H54 (cell line): ENCODE measurements at places on chromosomes 7 and 10.

DNA sequence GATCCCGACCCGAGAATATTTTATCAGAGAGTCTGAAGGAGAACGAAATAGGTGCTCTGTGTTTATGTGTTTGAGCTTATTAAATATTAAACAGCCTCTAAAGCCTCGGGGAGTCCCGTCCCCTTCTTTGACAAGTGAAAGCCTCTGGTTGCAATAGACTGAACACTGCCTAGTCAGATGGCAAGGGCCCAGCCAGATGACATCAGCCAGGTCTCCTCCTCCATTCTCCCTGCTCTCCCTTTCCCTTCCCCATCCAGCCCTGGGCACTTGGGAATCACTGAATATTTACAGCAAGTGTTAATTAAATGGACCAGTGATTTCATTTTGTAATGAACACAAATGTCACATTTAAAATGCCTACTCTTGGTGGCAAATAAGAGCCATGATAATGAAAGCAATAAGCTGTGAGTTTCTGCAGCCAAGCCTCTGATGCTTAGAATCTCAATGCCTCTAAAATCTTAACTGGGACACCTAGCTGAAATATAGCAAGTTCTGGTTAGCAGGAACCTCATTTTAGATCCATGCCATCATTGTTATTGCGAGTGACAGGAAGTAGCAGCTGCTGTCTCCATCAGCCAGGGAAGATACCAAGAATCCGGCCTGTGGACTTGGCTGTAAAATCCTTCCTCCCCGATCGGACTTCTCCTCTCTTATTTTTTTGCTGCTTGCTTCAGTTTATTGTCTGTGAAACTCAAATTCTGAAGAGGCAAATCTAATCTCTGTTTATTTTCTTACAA lies 202.1 kb downstream of the PRPF18 start:
- DNase-seq = no peak

DNA sequence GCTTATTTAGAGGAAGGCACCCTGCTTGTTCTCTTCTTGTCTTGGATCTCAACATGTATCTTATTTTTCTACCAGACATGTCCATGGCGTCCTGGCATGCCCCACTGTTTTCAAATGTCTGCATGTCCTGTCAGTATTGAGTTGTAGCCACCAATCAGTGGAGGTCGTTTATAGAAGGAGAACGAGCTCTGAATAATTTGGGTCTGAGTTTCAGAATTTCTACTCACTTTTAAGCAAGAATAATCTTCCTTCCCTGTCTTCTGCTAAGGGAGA lies 2.9 kb upstream of the HOXA13 start:
- DNase-seq = no peak

GRCh38 chr7:137923380-137923779 lies 76.6 kb upstream of the DGKI start:
- no peak for DNase-seq

DNA sequence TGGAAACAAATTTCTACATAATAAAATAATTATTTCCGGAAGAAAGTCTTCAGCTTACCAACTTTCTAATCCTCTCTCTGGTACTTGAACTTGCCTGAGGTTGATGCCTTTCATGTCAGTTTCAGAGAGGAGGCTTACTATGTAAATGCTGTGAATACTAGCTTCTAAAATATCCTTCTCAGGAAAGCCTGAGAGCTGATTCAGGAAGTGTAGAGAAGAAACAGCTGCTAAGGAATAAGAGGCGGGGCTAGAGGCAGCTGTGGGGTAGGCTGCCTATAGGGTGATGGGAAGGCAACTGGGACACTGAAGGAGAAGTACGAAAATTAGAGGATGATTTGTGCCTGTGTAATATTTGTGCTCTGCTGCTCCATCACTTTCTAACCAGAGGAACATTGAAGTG lies 69.3 kb downstream of the AVL9 start:
- no peak for DNase-seq

GRCh38 chr10:124598773-124599587 lies 137.4 kb downstream of the LHPP start:
- no peak for DNase-seq
